ENCODE measurements at places on chromosomes 6 and 20.

DNA sequence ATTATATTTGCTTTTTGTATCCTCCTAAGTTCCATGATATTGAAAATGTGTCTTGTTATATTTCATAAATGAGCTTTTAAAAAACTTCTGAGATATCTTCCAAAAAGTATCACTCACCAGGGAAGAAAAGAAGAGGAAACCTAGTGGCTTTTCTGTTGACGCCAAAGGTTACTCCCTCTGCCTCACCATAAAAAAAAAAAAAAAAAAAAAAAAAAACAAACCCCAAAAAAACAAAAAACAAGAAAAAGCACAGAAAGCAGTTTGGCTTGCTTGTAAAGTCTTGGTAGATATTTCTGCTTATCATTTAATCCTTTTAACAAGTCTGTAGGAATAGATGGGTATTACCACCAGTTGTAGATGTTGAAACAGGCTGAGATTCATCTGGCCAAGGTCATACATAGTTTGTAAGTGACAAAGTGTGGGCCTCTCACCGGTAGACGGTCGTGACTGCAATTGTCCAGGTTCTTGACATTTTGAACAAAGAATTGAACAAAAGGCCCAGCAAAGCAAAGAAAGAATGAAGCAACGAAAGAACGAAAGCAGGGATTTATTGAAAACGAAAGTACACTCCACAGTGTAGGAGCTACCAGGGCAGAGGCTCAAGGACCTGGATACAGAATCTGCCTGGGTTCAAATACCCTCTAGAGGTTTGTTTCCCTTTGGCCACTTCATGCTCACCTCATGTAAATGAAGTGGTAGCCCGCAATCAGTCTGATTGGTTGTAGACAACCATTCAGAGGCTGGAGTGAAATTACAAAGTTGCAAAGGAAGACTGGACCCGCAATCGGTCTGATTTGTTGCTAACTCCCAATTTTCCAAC is 11.6 kb upstream of the ELOVL5 start:
- no peak for DNase-seq

DNA sequence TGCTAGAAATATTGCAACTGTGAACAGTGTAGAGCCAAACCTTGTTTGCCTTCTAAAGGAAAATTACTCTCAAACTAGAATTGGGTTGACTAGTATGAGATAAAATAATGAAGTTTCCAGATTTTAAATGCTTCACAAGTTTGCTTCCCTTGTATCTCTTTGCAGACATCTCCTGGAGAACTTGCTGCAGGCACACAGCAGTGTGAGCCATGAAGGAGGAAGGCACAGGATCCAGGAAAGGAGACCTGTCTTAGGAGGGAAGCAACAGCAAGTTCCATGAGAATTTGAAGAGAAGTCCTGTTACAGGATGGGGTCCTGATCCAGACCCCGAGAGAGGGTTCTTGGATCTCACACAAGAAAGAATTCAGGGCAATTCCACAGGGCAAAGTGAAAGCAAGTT is 115.9 kb downstream of the BMP7 start:
- no peak for DNase-seq

DNA sequence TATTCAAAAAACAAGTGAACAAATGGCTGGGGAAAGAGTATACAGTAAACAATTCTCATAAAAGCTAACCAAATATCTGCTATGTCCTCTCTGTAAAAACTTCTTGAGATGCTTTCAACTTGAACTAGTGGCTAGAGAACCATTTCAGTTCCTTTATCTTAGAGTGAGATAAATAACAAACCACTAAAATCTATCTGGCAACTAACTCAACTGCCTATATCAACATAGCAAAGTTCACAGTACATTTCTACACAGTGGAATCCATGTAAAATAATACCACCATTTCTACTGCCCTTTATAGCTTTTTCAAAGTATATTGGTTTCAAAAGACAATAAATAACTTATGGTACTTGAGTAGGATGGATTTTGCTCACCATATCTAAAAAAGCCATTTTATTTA is 95.1 kb downstream of the MMS22L start:
- DNase-seq, result no peak

DNA sequence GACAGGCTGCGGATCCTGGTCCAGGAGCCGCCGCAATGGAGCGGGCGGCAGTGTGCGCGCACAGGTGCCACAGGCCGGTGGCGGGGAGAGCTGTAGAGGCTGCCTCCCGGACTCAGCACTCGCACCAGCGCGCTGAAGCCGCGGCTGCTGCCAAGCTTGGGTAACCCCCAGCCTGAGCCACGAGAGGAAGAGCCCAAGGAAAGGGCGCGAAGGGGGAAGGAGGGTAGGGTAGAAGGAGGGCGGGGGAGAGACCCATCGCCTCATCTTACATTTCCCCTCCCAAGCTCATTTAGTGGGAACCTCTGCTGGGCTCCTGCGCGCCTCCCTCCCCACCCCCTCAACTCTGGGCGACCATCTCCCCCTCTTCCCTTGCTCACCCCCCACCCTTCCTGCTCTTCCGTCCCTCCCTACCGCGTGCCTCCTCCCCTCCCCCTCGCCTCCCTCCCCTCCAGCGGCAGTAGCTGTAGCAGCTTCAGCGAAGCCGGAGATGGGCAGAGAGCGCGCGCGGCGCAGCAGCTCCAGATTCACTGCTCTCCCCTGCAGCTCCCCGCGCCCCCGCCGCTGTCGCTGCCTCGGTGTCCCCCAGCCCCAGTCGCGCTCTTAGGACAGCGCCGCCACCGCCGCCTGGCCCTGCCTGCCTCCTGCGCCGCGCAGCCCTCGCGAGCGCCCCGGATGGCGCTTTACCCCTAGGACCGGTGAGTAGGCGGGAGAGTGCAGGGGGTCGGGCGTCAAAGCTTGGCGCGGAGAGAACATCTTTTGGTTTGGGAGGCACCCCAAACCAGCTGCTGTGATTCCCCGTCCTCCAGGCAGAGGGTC is at the start of gene FUT9:
Gene FUT9 (plus strand): TSS at position 457 of the 816 bp plus-strand sequence. CDS start 187,182 bp downstream, outside the sequence.
- no peak for DNase-seq

DNA sequence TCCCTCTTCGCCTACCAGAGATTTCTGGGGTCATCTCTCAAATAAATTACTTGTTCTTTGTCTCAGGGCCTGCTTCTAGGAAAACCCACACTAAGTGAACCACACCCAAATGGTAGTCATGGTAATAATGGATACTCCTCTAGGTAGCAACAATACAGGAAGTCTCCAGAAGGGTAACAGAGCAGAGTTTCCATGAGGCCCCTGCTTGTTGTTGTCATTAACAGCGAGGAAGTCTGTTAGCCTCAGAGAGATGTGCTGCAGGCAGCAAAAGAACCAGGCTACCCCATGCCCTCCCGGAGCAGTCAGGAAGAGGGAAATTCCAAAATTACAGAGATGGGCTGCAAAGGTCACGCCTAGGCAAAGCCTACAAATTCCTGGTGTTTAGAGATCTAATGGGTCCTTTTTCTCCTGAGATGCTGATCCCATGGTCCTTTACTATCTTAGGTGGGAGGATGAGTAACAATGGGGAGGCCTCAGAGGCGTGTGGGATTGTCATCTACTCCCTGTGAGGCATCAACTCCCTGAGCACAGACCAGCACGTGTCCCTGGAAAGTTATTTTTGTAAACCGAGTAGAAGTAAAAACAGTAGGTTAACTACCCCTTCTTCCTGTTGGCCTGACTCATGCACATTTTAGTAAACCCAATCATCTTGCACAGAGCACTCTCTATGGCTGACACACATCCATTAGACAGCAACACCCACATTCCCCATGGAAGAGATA is 10.1 kb downstream of the ISM1 start:
- DNase-seq, result no peak

All from tibial artery (tissue), 4 donors.